PC-9 (cell line): ENCODE measurements at places on chromosomes 5 and 9.

DNA sequence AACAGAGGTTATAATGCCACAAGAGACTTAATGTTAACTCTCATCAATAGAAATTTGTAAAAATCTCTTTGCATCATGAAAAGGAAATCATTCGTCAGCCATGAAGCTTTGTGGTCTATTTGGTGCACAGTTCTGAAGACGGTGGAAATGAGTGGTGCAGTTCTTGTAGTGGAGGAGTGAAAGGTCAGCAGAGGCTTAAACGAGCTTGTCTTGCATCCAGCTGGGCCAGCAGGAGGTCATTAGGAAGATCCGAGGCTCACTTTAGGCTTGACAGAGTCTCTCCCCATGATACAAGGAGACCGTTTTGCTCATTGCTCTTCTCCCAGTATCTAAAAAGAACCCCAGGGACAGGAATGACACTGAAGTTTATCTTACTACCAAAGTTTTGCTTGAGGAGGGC lies 440.8 kb downstream of the BNC2 start:
- no peak for DNase-seq

- no peak for DNase-seq
Observed at GRCh38 chr5:131019601-131020315, 145.3 kb downstream of the HINT1 start.

DNA sequence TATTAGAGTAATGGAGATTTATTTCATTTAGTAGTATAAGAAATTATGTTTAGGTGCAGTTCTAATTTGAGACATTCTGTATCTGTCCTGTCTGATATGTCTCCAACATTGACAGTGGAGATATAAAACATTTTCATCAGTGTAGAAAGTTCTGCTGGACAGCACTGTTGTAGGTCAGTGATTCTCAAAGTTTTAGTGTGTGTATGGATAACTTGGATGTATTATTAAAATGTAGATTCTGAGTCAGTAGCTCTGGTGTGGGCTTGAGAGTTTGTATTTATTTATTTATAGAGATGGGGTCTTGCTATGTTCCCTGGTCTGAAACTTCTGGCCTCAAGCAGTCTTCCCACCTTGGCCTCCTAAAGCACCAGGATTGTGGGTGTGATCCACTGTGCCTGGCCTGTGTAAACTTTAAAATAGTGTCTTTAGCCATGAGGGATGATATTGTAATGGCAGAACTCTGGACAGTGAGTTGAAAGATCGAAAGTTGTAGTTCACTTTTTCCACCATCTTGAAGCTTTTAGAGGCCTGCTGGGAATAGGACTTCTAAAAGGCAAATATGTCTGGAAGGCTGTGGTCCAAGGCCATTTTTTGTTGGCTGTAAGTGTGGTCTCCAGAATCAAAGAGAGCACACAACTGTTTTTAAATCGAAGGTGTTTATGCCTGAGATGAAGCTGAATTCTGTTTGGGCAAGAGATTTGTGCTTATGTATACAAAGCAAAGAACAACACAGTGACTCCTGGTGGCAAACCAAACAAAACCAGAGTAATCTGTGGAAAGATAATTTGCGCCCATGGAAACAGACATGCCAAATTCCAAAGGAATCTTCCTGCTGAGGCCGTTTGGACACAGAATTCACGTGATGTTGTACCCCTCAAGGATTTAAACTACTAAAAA lies 12.4 kb downstream of the UBAP1 start:
- DNase-seq: no peak

DNA sequence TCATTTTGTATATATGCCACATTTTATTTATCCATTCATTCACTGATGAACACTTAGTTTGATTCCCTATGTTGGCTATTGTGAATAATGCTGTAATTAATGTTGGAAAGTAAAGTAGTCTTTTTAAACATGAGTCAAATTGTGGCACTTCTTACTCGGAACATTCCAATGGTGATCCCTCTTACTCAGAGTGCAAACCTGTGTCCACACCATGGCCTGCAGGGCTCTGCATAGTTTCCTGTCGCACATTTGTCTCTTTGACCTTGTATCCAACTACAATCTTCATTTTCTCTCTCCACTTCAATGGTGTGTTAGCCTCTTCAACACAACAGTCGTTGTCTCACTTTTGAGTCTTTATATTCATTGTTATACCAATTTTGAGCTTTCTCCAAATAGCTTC lies 98.1 kb upstream of the PAPPA start:
- DNase-seq: no peak

DNA sequence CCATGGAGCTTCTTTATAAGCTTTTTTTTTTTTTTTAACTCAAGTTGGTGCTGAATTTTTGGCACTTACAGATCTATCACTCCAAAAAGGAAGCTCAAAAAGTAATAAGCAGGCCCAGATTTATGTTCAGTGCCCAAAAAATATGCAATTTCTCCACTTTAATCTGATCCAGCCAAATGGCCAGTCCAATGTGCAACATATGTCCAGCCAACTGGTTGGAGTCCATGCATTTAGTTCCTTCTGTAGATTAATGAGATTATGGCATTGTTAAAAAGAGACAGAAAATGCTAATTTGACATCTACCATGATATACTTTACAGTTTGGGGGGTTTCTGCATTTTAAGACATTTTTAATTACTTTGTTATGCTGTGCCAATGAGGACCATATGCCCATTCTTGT lies 129.5 kb downstream of the SLC1A3 start:
- no peak for DNase-seq
